Spinal cord (tissue), 10 donors: ENCODE measurements at places on chromosomes 5 and 9.

- H3K27ac ChIP-seq, result no peak overlapping the region
- no peaks in the 10 kb centered on the region for H3K27me3 ChIP-seq
- DNase-seq, result peak; percentile 33
Observed at GRCh38 chr9:3018691-3019230, 174.9 kb upstream of the PUM3 start.

DNA sequence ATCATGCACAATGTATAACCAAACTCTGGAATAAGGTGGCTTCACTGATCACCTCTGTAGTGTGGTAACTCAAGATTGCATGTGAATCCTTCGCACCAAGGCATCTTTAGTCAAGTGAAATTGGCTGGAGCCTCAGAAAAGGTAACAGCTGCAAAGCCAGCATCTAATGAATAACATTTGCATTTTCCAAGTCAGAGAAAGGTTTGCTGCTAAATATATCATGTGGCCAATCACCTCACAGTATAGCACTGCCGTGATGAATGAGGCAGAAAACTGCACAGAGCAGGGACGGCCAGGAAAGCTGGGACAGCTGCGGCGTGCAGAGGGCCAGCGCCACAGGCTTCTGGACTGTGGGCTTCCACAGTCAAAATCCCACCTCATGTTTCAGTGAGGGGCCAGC is 18.5 kb downstream of the MRPS27 start:
- DNase-seq, result peak; percentile 76
- no peak overlapping the region for H3K4me3 ChIP-seq
- H3K36me3 ChIP-seq, result peaks cover 3% of the 10 kb centered on the region

GRCh38 chr5:68872088-68872839 is 221.6 kb upstream of the SLC30A5 start:
- no peaks in the 10 kb centered on the region for H3K36me3 ChIP-seq
- H3K27me3 ChIP-seq, result no peaks in the 10 kb centered on the region
- H3K4me1 ChIP-seq, result no peaks in the 10 kb centered on the region
- H3K27ac ChIP-seq, result no peak overlapping the region
- H3K4me3 ChIP-seq, result no peak overlapping the region
- DNase-seq, result no peak

GRCh38 chr5:107806271-107806670 is 135.5 kb upstream of the EFNA5 start:
- H3K27ac ChIP-seq, result no peak overlapping the region
- peak; percentile 15 for DNase-seq
- no peaks in the 10 kb centered on the region for H3K27me3 ChIP-seq

GRCh38 chr5:135950611-135951010 is 4.2 kb downstream of the LECT2 start:
- no peak overlapping the region for H3K4me3 ChIP-seq
- no peaks in the 10 kb centered on the region for H3K4me1 ChIP-seq
- no peak for DNase-seq
- no peak overlapping the region for H3K27ac ChIP-seq
